ENCODE measurements at places on chromosomes 6 and 20. TPM values are rescaled to one million over a fixed set of nuclear protein-coding genes. Genes with fewer than 3 reads are reported as not detected.

DNA sequence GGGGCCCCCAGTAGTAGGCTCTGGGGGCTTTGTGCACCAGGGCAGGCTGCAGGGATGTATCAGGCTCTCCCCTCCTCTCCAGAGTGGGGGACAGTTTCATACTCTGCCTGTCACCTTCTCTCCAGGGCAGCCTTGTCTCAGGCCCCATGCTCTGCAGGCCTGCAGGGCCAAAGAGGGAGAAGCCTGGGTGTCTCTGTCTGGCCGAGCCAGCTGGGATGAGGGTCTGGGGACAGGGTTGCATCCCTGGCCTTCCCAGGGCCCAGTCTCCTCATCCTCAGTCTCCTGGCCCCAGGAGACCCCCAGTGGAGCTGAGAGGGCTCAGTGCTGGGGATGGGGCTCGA, 14.8 kb upstream of the IP6K3 start:
- DNase-seq = no peak

FRK gene
- total RNA-seq = 1.7 TPM

- DNase-seq = no peak
Measured at GRCh38 chr20:7716286-7716972, 223.8 kb downstream of the HAO1 start.

GRCh38 chr20:22106308-22106938, 401.0 kb downstream of the PAX1 start:
- DNase-seq = no peak

- peak; percentile 60 for DNase-seq
Measured at GRCh38 chr6:144349690-144350527, 64.8 kb downstream of the UTRN start.

DNA sequence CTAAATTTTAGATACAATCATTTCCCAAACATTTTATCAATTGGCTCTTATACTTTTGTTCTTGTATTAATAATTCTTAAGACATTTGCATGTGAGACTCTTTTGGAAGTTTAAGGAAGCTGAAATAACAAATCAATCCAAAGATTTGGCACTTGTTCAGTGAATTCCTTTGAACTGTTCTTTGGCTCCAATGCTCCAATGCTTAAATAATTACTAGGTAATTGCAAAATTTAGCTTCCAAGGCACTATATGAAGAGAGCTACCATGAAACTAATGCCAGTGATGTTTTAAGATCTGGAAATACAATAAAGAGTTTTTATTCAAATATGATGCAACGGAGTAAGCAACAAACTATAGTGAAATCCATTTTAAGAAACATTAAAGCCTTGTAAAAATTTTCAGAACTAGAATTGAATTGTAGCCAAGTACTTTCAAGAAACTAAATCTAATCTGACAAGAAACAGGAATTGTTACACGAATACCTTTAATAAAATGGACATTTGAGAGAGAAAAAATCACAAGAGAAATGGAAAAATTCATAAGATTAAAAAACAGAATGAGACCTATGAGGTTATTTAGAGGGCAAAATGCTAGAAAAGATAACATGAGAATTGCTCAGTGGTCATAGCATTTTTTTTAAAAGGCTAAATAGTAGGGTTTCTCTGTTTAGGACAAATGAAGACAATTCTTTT, 43.6 kb upstream of the SMLR1 start:
- no peak for DNase-seq

GRCh38 chr20:43028470-43028869, 161.2 kb downstream of the PTPRT start:
- no peak for DNase-seq

DNA sequence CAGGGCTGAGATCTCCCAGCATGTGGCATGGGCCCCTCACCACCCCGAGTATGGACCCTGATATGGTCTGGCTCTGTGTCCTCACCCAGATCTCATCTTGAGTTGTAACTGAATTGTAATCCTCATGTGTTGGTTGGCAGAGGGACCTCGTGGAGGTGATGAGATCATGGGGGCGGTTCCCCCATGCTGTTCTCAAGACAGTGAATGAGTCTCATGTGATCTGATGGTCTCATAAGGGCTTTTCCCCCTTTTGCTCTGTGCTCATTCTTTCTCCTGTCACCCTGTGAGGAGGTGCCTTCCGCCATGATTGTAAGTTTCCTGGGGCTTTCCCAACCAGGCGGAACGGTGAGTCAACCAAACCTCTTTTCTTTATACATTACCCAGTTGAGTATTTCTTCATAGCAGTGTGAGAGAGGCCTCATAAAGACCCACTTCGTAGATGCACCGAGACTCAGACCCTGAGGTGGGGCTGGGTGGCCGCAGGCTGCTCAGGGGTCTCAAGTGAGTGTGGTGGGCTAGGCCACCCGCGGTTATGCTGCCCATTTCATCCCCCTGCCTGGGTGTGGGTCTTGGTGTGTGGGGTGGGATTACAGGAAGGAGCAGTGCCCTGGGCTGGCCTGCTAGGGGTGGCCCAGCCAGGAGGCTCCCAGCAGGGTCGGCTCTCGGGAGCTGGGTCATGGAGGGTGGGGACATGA, 26.2 kb upstream of the GATA5 start:
- peak; percentile 72 for DNase-seq

DNA sequence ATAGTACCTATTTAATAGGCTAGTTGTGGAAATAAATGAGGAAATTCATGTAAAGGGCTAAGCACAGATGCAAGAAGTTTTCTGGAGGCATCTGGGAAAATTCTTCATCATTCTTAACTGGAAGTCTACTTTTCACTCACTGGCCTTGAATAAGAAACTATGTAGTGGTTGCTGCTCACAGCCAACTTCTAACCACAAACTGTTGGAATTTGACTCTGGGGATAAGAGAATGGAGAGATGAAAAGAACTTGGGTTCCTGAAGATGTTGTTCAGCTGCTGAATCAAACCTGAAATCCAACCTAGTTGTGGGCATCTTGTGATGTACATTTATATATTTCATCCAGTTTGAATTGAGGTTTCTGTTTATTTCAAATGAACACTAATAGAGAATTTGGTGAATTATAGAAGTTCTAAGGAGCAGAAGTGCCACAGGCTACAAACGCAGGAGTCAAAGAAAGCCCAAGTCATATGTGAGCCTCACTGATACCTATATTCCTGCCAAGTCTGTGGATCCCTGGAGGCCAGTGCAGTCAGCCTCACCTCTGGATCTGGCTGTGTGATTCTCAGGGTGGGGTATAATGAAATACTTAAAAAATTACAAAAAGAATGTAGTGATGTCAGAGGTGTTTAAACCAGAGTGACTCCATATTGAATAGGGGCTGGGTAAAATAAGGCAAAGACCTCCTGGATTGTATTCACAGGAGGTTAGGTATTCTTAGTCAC, 18.7 kb upstream of the MEI4 start:
- no peak for DNase-seq

SOBP gene
- 0.96 TPM for total RNA-seq

DNA sequence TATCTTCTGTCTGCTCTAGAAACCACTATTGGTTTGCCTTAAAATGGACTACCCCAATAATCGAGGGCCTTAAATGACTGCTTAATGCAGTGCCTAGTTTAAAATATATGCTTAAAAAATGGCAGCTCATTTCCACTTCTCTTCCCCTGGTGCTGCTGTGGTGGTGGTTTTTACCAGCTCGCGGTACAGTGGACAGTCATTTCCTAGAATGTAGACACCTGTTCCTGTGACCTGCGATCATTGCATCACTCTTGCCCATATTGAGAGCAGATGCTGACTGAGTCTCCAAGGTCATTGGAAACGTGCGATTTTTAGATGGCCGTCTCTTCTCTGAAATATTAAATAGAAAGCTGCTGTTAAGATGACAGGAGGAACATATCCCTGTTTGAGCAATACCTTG, 164.1 kb downstream of the UTRN start:
- no peak for DNase-seq
